ENCODE measurements at places on chromosomes 12 and 14.

DNA sequence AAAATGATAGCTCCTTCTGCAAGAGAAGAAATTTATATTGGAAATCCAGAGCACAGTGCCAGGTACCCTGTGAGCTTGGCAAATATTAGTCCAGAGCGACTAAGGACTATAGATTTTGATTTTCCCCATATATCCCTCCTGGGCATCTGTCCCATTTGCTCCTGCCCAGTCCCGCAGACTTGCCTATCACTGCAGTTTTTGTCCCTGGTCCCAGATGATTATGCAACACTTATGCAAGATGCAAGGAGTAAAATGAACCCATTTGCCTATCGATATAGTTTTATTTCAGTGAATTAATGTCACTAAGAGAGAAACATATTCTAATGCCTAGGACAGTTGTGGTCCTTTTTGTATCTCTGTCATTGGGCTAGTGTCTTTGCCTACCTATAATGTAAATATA, 215.9 kb upstream of the BMP4 start:
- no peak for DNase-seq

GRCh38 chr14:38705220-38705619, 397.8 kb downstream of the SEC23A start:
- DNase-seq = no peak

DNA sequence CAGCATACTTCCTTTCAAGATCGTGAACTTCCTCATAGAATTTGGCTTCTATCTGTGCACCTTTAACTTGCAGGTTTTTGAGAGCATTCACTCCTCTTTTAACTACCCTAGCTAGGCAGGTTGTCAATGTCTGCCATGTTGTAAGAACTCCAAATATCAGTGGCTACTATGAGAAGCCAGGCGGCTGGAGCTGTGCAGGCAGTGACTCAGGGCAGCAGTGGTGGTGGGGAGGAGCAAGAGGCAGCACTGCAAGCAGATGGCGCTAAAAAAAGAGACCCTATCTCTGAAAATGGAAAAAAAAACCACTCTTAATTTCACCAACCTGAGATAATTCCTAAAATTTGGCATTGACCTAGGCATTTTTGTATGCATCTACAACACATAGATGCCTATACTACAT, 28.5 kb downstream of the YARS2 start:
- no peak for DNase-seq

- no peak for DNase-seq
Measured at GRCh38 chr12:6272300-6273204, 37.9 kb upstream of the PLEKHG6 start.

DNA sequence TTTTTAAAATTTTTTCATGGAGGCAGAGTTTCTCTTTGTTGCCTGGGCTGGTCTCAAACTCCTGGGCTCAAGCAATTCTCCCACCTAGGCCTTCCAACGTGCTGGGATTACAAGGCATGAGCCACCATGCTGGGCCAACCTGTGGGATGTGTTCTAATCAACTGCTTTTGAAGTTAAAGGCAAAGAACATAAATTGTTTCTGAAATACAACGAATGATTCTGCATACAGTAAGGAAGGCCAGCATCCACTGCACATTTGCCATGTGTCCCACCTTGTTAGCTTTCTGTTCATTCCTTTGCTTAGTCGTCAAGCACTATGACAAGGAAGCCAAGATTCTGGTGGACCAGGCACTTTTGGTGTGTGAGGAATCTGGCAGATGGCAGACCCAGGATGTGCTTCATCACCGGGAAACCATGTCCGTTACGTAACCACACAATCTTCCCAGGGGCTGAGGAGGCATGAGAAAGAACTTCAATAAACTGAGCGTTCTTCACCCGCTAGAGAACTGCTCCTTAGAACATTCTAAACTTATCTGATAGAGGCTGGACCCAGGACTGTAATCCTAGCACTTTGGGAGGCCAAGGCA, 24.5 kb downstream of the MOK start:
- DNase-seq = no peak

- DNase-seq = no peak
Measured at GRCh38 chr12:48998497-48999353, 450 bp downstream of the DDN start.

DNA sequence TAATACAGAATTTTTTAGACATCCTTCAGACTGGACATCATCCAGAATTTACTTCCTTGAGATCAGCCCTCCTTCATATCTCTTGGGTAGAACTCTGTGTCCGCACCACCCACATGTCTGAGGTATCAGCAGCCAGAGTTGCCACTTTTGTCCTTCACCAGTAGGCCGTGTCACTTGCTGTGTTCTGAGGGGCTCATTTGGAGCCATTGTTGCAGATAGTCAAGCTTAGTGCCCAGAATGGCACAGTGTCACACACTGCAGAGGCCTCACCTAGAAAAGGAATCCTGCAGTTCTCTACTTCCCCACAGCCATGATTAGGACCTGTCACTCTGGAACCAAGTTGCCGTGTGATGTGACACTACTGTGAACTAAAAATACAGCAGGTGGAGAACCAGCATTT, 36.9 kb upstream of the KCNK13 start:
- DNase-seq = no peak

DNA sequence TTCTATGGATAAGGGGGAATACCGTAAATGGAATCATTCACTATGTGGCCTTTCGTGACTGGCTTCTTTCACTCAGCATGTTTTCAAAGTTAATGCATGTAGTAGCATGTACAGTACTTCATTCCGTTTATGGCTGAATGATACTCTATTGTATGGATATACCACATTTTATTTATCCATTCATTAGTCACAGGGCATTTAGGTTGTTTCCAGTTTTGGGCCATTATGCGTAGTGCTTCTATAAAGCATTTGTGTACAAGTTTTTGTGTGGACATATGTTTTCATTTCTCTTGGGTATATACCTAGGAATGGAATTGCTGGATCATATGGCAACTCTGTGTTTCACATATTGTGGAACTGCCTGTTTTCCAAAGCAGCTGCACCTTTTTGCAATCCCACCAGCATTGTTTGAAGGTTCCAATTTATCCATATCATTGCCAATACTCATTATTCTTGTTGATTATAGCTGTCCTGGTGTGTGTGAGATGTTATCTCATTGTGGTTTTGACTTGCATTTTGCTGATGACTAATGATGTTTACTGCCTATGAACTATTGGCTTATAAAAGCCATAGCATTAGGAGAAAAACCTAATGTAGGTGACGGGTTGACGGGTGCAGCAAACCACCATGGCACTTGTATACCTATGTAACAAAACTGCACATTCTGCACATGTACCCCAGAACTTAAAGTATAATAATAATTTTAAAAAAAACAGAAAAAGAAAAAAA, 45.5 kb downstream of the ATF7IP start:
- no peak for DNase-seq

- DNase-seq = no peak
Measured at GRCh38 chr12:109890620-109891170, 9.4 kb upstream of the TCHP start.

DNA sequence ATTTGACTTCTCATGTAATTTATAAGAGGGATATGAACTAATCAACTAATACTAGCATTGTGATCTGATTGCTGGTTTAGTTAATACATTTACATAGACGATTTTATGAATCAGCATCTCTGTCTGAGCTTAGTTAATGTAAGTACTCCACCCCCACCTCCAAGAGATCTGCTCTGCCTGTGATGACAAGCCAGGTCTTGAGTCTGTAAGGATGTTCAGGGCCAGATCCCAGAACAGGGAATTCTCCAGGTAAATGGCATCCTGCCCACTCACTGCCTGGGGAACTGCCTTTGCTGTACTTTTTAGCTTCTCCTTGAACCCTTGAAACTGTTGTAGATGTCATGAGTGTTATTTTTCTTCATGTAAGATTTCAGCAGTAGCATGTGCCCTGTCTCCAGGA, 289.8 kb downstream of the RGS6 start:
- DNase-seq = no peak

- DNase-seq = no peak
Measured at GRCh38 chr12:104603545-104603973, 146.8 kb downstream of the CHST11 start.

- no peak for DNase-seq
Measured at GRCh38 chr14:95697764-95698163, 11.5 kb downstream of the TCL1B start.

DNA sequence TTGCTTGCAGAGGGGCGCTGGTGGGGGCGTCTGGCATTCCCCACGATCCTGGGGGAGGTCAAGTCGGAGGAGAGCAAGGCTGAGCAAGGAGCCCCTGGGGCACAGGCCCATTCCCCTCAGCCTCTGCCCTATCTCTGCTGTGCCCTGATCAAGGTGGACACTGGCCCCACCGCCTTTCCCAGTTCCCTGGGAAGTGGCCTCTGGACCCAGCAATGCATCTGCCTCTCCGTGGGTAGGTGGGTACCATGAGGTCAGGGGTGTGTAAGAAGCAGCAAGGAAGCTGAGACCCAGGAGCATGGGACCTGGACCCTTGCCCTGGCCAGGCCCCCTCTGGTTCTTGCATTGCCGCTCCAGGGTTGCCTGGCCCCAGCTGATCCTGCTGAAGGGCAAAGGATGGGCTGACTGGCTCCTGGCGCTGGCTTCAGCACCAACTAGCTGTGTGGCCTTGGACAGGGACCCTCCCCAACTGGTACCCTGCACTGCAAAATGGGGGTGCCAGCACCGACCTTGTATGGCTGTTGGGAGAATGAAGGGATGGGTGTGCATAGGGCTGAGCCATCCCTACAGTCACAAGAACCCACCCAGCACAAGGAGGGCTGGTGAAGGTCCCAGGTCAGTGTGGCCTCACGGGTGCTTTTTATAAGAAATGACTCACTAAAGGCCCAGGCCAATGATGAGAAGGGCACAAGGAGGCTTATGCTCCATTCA, 19.6 kb downstream of the SLC25A29 start:
- DNase-seq = no peak

- no peak for DNase-seq
Measured at GRCh38 chr12:58051378-58051777, 110.0 kb downstream of the ATP23 start.

GRCh38 chr14:55450987-55451386, 10.6 kb upstream of the TBPL2 start:
- DNase-seq = no peak

- DNase-seq = no peak
Measured at GRCh38 chr14:103519837-103520212, 2.8 kb downstream of the CKB start.

- no peak for DNase-seq
Measured at GRCh38 chr12:50387487-50387886, 8.9 kb downstream of the FAM186A start.

DNA sequence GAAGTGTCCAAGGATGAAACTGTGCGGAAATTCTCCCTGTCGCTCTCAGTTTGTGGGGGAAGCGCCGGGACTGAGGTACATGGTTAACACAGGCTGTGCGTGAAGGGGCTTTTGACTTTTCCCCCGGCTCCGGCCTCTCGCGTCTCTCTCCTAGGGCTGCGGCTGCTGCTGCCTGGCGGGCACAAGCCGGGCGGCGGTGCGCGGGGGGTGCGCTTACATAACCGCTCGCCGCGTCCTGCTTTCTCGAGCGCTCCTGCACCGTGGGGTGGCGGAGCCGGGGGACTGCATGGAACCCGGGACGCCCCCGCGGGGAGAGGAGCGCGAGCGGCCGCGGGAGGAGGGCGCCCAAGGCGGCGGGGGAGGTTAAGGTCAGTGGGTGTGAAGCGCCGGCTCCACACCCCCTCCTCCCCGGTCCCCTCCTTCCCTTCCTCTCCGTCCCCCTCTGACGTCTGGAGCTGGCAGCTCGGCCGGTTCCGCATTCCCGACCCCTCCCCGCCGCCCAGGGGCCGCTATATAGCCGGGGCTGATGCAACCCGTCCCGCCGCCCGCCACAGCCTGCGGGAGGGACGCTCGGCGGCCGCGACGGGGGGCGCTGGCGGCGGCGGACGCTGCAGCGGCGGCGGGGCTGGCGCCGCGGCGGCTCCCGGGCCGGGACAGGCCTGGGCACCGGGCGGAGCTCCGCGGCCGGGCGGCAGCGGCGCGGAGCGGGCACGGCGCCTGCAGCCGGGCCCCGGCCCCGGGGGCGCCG, at the start of gene JDP2:
JDP2 (plus strand) TSS at position 541 of the 748 bp plus-strand sequence. CDS start 9,899 bp downstream, outside the sequence.
- no peak for DNase-seq

DNA sequence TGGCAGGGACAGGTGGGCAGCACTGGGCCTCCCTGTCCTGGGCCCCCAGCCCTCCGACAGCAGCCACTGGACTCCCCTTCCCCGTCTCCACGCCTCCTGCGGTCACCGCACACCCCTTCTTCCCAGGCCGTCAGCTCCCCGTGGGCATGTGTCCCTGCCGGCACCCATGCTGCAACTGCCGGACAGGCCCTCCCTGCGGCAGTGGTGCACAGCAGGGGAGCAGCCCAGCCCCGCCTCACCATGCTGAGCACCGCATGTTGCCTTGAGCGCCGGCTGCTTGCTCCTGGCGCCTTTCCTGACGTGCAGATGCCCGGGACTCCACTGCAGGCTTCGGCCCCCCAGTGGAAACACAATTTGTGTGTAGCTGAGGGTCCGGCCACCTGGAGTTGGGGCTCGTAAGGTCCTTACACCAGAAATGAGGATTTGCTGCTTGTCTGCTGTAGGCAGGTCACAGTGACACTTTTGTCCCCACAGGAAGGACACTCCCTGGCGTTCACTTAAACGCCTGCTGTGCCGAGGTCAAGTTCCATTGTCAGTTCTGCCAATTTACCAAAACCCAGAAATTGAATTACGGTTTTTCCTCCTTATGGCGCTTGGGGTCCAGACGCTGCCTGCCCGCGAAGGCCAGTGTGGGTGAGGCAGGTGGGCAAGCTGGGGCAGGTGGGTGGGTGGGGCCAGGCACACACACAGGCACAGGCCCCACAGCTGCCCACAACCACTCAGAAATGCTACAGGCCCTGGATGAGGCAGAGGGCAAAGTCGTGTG, 28.2 kb upstream of the MMP17 start:
- no peak for DNase-seq

DNA sequence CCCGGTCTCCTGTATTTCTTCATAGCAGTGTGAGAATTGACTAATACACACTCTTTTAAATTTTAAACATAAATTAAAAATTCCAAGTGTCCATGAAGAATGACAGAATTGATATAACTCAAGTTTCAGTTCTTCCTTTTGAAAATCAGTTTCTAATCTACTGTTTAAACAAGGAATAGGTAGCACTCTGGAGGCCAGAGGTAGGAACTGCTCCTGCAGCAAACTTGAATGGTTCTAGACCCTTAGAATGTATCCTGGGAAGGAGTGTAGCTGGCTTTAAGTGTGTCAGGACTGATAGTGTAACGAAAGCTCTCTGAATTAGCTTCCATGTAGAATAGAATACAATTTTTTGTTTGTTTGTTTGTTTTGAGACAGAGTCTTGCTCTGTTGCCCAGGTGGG, 76.8 kb downstream of the AKAP6 start:
- DNase-seq = no peak
